HT-29 (cell line): ENCODE measurements at places on chromosomes 1 and 21.

DNA sequence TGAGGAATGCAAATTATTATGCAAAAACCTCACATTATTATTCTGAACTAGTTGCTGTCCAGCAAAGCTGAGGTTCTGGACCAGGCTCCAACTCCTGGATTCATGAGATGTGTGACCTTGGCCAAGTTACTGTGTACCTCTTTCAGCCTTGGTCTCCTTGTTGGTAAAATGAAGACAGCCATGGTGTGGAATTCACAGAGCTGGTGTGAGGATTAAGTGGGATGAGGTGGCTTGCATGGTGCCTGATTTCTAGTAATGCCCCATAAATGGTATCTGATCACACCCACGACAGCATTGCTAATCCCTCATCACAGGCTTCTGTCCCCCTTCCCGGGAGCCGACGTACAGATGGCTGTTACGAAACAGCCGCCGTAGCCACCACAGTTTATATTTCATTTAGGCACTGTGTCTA lies 59.6 kb downstream of the PGBD5 start:
- no peak for DNase-seq

GRCh38 chr1:94661431-94661932 lies 119.9 kb upstream of the F3 start:
- no peak for DNase-seq

- DNase-seq, result no peak
These were observed 553.9 kb downstream of the DPYD start for GRCh38 chr1:97366984-97367383.

GRCh38 chr1:115790846-115791245 lies 22.3 kb upstream of the CASQ2 start:
- no peak for DNase-seq

DNA sequence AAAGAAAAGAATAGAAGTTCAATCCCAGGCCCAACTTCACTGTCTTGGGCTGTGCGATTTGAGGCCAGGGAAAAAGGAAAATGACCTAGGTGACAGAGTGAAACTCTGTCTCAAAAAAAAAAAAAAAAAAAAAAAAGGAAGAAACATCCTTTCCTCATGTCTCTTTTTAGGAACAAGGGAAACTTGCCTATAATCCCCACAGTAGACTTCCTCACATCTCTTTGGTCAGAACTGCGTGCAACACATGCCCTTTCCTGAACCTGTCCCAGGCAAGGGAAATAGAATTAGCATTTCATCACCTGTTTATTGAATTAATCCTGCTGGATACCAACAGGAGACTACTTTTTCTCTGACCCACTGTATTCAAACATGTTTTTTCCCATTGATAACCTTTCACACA lies 2.3 kb downstream of the DCST1 start:
- DNase-seq, result no peak

GRCh38 chr1:177656598-177656997 lies 313.3 kb downstream of the SEC16B start:
- no peak for DNase-seq

- DNase-seq, result no peak
These were observed 32.3 kb upstream of the NHLH2 start for GRCh38 chr1:115873184-115873583.

- no peak for DNase-seq
These were observed 455.9 kb downstream of the PLPP3 start for GRCh38 chr1:56123421-56123820.

DNA sequence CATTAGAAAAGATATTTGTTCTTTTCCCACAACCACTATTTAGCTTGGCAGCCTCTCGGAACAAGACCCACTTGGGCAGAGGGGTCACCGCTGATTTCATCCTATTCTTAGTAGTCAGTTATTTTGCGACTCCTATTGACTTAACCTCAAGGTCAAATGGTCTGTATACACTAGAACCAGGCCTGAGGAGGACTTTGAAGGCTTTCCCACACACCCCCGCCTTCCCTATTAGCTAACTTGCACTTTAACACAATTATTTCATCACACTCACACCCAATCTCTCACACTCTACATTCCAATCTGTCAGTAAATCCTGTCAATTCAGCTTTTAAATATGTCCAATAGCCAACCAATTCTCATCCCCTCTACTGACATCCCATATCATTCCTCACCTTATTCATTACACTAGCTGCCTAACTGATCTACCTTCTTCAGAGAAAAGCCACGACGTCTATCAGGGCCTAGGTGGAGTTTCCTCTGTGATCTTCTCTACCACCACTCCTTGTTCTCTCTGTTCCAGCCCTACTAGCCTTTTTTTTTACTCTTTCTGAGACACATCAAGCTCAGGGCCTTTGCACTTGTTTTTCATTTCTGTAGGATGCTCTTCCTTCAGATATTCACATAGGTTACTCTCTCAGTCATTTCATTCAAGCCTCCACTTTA lies 1.0 kb upstream of the NIBAN1 start:
- no peak for DNase-seq

DNA sequence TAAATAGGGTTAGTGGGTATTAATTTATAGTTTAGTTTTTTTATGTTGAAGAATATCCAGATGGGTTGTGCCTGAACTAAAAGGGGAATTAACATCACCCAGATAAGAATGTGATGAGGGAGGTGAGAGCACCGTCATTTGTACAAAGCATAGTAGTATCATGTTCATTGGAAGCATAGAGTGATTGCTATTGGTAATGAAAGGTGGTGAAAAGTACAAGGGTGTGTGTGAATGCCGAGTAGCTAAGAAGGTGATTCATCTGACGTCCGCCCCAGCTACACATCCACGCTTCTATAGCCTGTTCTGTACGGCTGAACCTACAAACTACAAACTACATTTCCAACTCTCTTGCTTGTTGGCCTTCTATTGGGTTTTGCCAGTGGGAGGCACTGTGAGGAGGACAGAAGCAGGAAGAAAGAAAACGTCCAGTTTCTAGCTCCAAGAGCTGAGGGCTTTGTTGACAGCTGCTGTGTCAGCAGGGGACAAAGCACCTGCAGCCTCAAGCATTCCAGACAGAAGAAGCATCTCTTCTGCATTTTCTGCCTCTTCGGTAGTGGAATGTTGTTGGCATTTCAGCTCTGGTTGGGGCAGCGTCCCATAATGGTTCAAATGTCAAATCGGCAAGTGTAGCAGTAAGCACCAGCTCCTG lies 404.8 kb downstream of the KCTD3 start:
- DNase-seq, result no peak
